ENCODE measurements at places on chromosomes 2 and 18.
A peak's percentile ranks its signal among the peaks of the same experiment; 100 is the strongest.

DNA sequence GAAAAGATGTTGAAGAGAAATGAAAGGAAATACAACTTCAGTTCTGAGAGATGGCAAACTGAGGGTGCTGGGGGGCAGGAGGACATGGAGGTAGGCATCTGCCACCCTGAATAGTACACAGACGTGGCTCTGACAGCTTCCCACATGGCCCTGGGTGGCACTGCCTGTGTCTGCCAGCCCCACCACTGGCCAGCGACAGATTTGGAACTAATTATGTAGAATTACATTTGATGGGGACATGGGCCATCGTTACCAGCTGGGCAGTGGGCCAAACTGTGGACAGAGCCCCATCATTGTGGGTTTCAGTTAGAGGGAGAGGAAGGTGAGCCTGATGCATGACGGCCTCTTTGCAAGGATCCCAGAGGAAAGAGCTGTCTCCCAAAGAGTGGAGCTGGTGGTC, 216.0 kb upstream of the HAAO start:
- DNase-seq = no peak

- no peak for DNase-seq
Measured at GRCh38 chr2:8502316-8502715, 179.5 kb upstream of the ID2 start.

- DNase-seq = peak; percentile 17
Measured at GRCh38 chr18:55419947-55420664, 167.9 kb downstream of the TCF4 start.

DNA sequence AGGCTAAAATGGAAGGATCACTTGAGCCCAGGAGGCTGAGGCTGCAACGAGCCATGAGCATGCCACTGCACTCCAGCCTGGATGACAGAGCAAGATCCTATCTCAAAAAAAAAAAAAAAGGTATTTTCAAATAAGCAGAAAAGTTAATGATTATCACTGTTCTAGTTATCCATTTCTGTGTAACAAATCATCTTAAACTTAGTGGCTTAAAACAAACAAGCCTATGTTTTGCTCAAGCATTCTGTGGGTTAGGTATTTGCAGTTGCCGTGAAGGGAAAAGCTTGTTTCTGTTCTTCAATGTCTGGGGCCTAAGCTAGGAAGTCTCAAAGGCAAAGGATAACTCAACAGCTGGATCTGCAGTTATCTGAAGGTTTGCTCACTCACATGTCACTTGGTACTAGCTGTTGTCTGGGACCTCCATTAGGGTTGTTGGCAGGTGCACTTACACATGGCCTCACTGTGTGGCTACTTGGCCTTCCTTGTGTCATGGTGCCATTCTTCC, 14.1 kb downstream of the MFF start:
- DNase-seq = no peak

GRCh38 chr2:119795309-119796303, 35.9 kb downstream of the PTPN4 start:
- no peak for DNase-seq

DNA sequence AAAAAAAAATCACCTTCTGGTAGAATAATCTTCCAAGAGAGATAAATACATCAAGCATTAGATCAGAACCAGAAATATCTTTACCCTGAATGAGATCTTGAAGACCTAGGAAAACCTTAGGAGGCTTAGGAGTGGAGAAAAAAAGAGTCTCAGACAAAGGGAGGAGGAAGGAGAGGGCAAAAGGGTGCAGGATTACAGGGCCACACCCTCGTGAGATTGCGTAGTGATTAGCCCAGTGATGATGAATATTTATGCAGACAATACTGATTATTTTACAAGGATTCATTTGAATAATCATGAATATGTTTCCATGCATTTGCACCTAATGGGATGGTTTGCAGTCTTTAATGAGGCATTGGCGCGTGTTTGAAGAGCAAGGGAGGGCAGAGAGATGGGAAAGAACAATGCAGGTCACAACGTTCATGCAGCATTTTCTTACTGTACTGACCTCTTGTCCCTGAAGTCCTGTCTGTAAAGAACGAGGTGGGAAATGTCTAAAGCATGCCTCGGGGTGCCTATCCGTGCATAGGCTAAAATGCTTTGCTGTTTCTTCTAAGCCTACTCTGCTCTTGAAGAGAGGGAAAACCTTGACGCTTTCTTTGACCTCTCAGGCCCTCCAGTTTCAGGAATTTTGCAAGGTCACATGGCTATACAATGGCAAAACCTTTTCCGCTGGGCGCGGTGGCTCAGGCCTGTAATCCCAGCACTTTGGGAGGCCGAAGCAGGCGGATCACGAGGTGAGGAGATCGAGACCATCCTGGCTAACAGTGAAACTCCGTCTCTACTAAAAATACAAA, 18.6 kb upstream of the ZNF532 start:
- DNase-seq = no peak

GRCh38 chr2:64781711-64782390, 128.1 kb upstream of the SERTAD2 start:
- no peak for DNase-seq

DNA sequence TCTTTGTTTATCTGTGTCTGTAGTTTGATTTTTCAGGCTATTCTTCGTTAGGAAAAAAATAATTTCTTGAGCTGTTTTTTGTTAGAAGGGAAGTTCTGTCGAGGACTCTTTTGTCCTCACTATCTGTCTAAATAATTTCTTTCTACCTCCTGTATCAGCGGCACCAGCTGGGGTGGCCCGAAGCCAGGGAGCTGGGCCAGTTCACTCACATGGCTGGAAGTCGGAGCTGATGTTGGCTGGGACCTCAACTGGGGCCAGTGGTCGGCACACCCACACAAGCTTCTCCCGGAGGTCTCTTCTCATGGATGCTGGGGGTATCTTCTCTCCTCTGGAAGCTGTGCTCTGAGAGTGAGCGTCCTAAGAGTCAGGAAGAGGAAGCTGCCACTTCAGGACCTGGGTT, 8.0 kb upstream of the PDIA6 start:
- DNase-seq = no peak

DNA sequence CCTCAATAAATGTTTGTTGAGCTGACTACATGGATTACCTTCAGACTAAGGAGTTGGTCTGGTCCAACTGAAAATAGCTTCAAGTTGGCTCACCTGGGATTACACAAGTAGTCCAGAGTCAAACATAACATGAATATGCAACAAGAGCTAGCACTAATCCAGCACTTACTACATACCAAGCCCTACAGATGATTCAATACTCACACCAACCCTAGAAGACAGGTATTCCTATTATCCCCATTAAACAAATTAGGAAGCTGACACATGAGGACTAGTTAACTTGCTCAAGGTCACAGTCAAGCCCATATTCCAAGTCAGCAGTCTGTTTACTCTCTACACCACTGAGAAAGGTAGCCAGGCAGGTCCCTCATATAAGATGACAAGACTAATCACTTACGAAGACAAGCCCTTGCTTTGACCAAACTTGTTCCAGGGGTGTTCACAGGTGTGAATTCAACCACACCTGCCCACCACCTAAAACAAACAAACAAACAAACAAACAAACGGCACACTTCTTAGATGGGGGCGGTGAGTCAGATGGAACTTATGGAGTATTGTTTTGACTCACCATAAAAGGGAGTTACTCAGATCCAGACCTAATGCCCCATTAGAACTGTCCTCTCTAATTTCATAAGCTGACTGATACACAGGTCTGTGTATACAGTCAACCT, 29.1 kb downstream of the TMEM131 start:
- DNase-seq = no peak

DNA sequence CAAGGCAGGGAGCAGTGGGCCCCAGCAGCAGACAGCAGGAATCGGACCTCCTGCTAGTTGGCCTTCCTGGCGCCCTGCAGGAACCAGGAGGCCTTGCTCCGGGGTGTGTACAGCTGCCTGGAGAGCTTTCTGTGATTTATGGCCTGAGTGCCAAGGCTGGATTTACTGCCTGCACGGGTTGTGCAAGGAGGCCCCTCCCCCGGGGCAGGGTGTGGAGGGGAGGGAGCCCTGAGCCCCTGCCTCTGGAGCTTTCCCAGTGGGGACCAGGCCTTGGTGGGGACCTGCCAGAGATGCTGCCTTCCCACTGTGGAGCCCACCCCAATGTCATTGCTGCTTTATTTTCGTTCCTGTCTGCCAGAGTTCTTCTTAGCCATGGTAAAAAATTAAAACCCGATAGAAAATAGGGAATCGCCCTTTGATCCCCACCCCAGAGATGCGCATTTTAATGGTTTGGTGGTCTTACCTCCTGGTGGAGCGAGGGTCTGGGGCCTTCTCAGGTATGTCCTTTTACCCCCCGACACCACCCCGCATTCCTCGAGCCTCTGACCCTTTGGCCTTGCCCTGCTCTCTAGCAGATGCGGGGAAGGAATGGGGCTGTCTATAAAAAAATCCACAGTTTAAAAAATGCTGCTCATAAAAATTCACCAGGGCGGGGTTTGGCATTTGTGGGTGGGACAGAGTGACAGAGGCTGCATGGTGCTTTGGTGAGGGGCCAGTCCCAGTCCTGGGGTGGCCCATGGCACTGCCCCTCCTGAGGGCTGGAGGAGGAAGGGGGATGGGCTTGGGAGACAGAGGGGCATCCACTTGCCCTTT, 6.9 kb upstream of the RALB start:
- DNase-seq = no peak

DNA sequence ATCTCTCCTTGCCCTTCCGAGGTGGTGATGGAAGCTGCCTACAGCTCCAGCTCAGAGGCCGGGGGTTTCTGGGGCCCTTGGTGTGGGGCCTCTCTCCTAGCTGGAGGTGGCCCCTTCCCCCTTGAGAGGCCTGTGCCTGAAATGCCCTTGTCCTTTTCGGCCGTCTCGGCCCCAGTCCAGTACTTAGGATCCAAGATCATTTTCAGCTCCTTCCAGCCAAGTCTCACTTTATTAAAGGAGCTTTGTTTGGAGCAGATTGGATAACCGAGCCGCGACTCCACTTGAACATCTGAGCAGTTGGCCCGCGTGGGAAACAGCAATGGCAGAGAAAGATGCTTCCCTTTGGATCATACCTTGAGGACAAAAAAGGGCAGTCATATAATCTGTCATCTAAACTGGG, 125.0 kb downstream of the NEDD4L start:
- no peak for DNase-seq

GRCh38 chr18:79708412-79708811, 28.8 kb downstream of the CTDP1 start:
- DNase-seq = no peak

- no peak for DNase-seq
Measured at GRCh38 chr2:156470975-156471583, 34.9 kb downstream of the GPD2 start.

GRCh38 chr2:207996848-207997247, 28.5 kb downstream of the PLEKHM3 start:
- no peak for DNase-seq

DNA sequence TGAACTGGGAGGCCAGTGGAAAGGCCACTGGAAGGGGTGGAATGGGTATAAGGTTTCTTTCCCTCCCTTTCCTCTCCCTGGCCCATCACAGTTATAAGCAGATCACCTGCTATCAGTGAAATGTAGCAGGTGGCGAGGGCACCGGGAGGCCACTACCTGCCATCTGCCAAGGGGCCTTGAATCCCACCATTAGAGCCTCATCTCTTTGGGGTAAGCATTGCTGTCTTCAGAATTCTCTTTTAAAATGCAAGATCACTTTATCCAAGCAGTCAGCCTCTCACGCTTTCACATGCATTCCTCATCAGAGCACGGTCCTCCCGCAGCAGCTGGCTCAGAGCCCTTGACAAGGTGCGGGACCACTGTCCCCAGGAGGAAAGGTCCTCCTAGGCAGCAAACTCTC, 268.5 kb downstream of the CELF4 start:
- no peak for DNase-seq

DNA sequence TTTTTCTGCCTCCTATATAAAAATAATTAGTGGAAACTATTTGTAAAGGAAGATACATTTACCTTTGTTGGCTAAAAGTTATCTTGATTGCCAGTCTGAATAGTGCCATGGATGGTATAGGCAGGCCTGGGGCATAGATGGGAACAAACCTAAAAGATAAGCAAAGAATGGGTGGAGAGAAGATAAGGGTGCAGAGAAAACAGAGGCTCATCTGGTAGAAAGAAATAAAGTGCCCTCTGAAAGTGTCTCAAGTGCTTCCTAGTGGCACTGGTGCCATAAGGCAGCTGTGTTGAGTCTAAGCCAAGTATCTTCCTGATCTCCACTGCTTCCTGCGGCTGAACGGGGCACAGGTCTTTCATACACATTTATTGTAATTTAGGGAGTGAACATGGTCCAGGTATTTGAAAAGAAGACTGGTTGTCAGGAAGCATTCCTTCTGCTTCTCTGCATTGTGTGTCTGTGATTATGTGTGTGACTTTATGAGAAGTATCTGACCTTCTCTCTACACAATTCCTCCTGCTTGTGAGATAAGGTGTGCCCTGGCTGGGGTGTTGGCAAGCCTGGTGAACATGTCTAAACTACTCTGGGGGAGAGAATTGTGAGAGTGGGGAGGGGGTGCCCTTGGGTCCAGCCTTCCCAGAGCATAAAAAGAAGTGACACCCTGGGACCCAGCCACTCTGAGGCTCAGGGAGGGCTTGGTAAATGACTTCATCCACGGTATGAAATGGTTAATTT, 280.5 kb downstream of the CAMKMT start:
- DNase-seq = no peak

- no peak for DNase-seq
Measured at GRCh38 chr18:48787203-48788151, 163.3 kb downstream of the SMAD7 start.

- DNase-seq = no peak
Measured at GRCh38 chr2:240895656-240896388, at the start of gene MAB21L4. Gene MAB21L4, minus strand, starts transcription at chr2:240896156. Its CDS starts 159 bp downstream, at chr2:240895997.

DNA sequence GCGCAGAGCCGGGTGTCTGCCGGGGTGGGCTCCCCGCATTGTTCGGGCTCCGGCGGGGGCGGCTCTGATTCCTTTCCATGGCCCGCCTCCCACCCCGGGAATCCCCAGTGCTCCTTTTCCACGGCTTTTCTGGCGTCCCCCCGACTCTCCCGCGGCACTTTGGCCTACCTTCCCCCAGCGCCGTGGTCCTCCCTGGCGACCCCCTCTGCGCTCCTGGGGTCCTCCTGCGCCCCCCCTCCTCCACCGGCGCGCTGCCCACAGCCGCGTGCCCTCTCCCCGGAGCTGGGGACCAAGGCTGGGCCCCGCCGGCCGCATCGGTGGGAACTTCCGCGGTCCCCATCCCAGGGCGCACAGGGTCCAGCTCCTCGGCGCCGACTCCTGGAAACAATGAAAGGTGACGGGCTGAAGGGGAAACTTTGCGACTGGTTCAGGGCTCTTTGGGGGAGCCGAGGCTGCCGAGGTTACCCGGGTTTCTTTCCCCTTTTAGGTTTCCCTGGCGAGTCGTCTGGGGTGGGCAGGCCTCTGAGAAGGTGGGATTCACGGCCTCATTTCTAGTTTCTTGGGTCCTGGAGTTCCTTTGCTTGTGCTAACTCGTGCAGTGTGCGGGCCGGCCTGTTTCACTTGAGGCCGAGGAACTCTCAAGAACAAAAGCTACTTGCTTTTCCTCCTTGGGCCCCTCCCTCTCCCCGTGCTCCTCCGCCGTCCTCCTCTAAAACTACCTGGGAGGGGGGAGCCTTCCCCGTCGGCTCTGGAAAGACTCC, 2.2 kb downstream of the TGIF1 start:
- DNase-seq = peak; percentile 45

DNA sequence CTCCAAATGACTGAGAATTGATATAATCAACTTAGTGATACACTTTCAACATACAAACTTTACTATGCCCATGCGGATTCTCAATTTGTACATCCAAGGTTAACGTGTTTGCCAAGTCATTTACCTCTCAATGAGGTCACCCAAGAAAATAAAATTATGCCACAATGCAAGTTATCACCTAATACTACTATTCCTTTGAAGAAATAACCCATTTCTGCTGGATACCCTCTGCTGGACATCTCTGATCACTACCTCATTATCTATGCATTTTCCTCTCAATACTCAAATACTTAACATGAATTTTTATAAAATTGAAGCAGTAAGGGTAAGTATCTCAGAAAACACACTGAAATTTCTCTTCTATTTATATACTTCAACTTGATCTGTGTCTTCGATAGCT, 12.7 kb downstream of the HNRNPLL start:
- no peak for DNase-seq

All from hippocampal formation (tissue), 2 donors.